Activated CD4-positive, alpha-beta T cell treated with anti-CD3 and anti-CD28 coated beads, Interleukin-10, Interleukin-2, amounts not matched to agents 100 ng/mL and 50 ng/mL, durations not matched to agents 16 hours and 8 hours (primary cell): ENCODE measurements at places on chromosomes 3 and 15.

- DNase-seq = peak; percentile 8
These were observed 95.6 kb downstream of the ECT2 start for GRCh38 chr3:172846103-172846561.

DNA sequence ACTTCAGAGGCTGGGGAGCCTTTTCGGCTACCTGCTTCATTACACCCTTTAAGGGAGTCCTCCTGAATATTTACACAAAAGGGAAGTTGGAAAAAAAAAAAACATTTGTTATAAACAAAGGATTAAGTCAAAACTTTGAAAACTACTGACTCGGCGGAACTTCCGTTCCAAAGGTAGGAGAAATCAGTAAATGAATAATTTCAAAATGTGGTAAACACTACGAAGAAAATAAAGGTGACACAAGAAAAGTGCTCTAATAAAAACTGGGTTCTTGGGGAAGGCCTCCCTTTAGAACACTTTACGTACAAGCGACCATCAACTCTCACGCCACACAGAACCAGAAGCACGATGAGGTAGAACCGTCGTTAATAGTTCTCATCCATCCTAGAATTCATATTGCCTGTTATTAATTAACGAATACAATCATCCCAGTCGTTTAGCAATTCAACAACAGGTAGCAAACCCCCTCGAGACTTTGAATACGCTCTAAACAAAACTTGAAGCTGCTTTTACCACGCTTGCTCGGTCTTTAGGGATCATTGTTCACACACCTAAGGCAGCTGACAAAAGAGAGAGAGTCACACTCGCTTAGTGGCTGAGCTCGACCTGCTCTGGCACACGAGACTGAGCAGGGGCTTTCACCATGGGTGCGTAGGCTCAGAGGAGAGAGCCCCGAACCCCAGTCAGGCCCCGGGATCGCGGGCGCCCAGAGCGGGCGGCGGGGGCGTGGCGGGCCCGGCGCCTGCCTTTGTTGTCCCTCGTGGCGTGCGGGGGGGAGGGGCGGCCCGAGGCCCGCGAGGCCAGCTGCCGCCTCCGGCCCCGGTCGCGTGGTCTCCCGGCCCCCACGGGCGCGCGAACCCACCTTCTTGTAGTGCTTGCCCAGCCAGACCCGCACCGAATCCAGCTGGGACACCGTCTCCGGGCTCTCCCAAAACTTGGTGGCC lies 680 bp downstream of the SMARCC1 start:
- peak; percentile 67 for DNase-seq

GRCh38 chr3:127264292-127264691 lies 23.6 kb downstream of the PRR20G start:
- DNase-seq = no peak

DNA sequence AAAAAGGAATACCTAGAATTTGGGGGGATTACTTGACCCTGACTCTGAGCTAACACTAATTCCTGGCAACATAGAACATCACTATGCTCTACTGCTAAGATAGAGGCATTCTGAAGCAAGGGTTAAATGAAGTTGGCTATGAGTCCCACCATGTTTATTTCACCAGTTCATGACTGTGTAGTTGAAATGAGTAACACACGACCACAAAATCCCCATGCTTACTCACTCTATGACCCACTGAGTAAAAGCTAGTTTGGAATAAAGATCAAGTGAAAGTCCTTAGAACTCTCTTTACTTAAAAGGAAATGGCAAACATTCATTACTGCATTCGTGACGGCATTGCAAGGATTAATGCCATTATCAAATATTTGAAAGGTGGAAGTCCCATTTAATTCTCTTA lies 47.4 kb downstream of the MRPL46 start:
- peak; percentile 80 for DNase-seq

DNA sequence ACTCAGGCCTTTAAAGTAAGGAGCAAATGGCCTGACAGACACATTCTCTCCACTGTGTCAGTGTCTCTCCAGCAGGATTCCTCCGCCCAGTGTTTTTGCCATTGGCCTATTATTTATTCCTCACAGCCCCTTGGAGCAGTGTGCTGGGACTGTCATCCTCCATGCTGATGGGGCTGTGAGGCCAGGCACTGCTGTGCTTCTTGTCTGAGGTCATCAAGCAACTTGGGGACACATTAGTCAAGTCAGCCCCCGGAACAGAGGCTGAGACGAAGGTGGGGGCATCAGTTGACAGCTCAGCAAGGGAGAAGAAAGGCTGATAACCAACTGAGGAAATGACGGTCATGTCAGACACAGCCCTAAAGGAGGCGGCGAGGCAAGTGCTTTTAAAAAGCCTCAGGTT lies 67.4 kb downstream of the XXYLT1 start:
- no peak for DNase-seq

DNA sequence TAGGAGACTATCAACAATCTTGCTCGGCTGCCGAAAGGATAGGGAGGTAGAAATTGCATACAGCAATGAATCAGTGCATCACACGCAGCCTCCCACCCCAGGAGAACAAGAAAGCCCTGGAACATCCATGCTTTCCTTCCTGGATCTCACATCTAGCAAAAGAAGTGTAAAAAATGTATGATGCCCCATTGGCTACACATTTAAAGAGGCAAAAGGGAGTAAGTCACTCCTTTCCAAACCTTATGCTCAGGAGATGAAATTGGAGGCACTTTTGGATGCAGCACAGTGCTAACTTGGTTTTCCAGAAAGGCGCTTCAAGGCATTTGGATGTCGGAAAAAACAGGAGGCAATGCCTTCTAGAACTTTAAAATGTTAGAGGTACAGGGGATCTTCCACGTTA lies 32.2 kb upstream of the FEZF2 start:
- no peak for DNase-seq

GRCh38 chr3:6321999-6322398 lies 538.9 kb upstream of the GRM7 start:
- no peak for DNase-seq

GRCh38 chr15:66236806-66237375 lies 16.7 kb downstream of the MEGF11 start:
- no peak for DNase-seq

DNA sequence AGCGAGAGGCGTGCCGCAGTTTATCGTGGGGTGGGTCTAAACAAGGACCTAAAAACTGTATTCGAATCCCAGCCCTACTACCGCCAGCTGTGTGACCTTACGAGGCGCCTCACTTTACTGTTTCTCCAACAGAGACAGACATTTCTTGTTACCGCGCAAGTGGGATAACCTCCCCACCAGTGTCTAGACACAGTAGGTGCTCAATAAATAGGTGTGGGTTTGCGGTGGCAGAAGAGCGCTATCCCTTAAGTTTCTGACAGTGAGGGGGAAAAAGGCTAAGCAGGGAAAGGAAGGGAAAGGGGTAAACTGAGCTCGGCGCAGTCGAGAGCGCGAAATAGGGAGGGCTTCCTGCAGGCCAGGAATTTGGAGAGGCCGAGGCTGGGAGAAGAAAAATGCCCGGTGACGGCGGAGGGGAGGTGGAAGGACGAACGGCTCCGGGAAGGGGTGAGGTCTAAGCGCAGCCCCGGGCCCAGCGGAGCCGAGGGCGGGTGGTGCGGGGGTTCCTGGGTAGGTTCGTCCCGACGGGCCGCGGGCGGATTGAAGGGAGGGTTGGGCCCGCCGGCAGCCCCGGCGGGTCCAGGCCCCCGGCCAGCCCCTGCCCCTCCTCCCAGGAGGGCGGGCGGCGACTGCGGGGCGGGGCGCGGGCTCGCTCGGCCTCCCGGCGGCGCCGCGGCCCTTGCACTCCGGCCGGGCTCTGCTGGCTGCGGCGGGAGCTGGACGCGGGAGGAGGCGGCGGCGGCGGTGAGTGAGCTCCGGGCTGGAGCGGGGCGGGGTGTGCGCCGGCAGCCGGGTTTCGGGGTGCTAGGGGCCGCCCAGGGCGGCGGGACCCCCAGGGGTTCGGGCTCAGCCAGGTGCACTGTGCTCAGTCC lies at the start of gene CGNL1:
Gene CGNL1 (plus strand): TSS at position 679 of the 869 bp plus-strand sequence. CDS start 61,495 bp downstream, outside the sequence.
- no peak for DNase-seq

DNA sequence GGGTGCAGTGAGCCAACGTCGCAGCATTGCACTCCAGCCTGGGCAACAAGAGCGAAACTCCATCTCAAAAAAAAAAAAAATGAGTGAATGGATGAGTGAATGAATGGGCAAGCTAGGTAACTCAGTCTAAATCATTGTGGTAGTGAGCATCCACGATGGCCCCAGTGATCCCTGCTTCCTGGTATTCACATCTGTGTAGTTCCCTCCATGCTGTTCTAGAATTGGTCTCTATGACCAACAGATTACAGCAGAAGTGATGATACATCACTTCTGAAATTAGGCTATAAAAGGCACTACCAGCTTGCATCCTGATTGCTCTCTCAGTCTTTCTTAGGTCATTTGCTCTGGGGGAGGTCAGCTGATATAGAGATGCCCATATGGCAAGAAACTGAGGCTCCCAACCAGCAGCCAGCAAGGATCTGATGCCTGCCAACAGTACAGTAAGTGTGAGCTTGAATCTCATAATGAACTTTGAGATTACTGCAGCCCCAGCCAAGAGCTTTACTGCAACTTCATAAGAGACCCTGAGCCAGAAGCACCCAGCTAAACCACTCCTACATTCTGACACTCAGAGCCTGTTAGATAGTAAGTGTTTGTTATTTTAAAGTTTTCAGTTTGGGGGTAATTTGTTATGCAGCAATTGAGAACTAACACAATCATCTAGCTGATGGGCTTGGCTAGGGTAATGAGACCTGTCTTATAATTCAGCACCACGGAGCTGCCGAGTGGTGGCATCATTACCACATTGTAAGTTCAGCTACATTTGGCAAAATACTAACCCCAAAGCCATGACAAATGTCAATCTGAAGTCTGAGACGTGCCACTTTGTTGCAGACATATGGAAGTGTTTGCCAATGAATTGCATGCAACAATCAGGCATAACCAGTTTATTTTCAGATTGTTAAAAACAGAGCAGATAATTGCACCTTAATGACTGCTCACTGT lies 53.0 kb downstream of the KLHL6 start:
- DNase-seq = no peak

GRCh38 chr3:172383306-172383796 lies 64.9 kb downstream of the GHSR start:
- no peak for DNase-seq

GRCh38 chr3:181771120-181771519 lies 59.4 kb downstream of the SOX2 start:
- no peak for DNase-seq

GRCh38 chr3:143961342-143961741 lies 10.3 kb upstream of the DIPK2A start:
- no peak for DNase-seq

- no peak for DNase-seq
These were observed 44.5 kb downstream of the IL17RD start for GRCh38 chr3:57120451-57121174.

DNA sequence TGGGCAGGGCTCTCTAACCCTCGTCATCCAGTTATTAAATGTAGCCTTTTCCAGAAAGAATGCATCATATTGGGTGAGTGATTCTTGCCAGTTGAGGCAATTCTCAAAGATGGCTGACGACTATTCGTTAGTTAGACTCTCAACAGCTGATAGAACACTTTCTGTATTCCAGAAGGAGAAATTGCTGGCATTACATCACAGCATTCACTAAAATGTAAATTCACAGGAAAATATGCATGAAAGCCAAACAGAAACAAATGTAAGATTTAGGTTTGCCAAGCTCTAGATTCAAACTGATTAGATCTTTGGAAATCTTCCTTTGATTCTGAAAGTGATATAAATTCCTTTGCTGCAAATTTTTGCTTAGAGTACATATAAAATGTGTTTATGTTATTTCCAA lies 1501.0 kb downstream of the SI start:
- DNase-seq = no peak

- no peak for DNase-seq
These were observed 163.8 kb downstream of the ZIC1 start for GRCh38 chr3:147572970-147573340.

DNA sequence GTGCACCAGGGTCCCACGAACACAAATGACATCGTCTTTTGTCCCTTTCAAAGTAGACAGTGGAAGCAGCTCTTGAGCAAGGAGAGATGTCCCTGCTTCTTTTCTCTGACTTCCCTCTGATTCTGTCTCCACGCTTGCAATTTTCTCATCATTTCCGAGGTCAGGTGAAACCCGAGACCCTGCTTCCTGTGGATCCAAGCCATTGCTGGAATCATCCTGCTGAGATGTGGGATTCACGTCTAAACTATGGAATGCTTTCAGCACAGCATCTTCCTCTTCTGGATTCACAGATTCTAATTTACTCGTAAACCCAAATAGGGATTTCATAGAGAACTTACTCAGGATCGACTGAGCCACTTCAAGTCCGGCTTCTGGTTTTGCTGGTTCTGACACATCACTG lies 127.1 kb downstream of the FMN1 start:
- no peak for DNase-seq

- DNase-seq = no peak
These were observed 978 bp downstream of the KCNMB2 start for GRCh38 chr3:178537122-178537705.

DNA sequence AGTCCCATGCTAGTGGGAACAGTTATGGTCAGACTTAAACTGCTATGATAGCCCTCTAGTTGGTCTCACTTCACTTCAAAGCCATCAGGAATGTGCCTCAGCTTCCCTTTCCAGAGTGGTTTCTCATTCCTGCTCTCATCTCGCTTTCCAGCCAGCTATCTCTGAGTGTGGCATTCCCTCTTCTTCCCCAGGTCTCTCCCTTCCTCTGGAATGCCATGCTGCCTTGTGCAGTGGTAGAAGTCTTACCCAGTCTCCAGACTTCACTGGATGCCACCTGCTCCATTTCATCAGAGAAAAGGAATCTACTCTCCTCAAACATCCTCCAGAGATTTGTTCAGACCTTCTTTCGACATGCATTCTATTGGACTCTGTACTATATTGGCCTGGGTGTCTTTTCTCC lies 83.0 kb downstream of the AGBL1 start:
- DNase-seq = no peak

- no peak for DNase-seq
These were observed 38.8 kb upstream of the LINGO1 start for GRCh38 chr15:77671362-77672056.

- DNase-seq = no peak
These were observed 79.0 kb upstream of the CLDN18 start for GRCh38 chr3:137930976-137931375.

GRCh38 chr15:93362821-93363220 lies 273.8 kb upstream of the RGMA start:
- DNase-seq = no peak

DNA sequence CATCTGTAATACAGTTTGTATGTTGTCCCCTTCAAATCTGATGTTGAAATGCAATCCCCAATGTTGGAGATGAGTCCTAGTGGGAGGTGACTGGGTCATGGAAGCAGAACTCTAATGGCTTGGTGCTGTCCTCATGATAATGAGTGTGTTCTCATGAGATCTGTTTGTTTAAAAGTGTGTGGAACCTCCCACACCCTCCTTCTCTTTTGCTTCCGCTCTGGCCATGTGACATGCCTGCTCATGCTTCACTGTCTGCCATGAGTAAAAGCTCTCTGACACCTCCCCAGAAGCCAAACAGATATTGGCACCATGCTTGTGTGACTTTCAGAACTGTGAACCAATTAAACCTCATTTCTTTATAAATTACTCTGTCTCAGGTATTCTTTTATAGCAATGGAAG lies 794.0 kb upstream of the CFAP20DC start:
- DNase-seq = no peak

- DNase-seq = no peak
These were observed 567.3 kb upstream of the ZNF385D start for GRCh38 chr3:22318325-22318724.

GRCh38 chr3:182921665-182922355 lies 58.5 kb downstream of the DCUN1D1 start:
- DNase-seq = no peak
